ENCODE measurements at places on chromosomes 5 and 9.
A peak's percentile ranks its signal among the peaks of the same experiment; 100 is the strongest.

DNA sequence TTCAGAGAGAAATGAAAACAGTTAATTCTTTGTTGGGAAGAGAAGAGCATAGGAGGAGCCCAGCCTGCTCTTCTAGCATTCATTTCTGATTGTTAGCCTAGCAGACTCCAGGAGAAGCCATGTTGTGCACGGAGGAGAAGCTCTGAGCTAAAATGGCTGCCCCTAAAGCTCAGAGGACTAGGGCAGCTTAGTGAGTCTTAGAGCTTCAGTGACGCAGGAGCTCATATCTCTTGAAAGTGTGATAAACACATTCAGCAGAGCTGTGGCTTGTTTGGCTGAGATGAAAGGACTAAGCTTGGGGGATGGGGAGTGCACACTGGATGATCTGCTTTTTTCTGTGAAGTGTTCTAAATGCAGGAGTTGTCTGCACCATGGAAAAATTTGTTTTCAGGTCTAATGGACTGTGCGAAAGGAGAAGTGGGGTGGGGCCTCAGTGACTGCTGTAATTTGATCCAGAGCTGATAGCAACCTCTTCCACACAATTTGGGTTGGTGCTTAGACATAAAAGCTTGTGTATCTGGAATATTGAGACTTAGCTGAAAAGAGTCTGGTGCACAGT, 58.5 kb downstream of the ZNF462 start:
- DNase-seq: peak; percentile 76

DNA sequence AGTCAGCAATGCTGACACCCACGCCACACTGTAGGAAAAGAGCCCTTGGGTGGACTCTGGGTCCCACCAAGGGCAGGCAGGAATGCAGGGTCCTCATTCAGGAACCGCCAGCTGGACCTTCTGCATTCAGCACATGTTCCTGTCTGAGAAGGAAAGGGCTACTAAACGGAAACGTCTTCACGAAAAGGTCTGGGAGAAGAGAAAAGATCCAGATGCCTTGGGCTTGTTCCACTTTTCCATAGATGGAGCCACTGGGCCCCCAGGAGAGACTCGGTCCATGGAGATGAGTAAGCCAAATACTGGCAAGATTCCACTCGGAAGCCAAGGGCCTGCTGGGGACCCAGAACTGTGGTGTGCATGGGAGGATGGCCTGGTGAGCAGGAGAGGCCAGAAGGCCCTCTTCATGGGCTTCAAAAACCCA, 38.4 kb downstream of the LHFPL2 start:
- DNase-seq: no peak

GRCh38 chr5:91641730-91642350, 258.7 kb upstream of the ARRDC3 start:
- no peak for DNase-seq

GRCh38 chr9:137799630-137799983, 78.0 kb upstream of the CACNA1B start:
- no peak for DNase-seq

GRCh38 chr9:133967024-133967741, 24.9 kb downstream of the VAV2 start:
- DNase-seq: no peak

- DNase-seq: no peak
Measured at GRCh38 chr5:36323926-36324781, 22.5 kb upstream of the RANBP3L start.

DNA sequence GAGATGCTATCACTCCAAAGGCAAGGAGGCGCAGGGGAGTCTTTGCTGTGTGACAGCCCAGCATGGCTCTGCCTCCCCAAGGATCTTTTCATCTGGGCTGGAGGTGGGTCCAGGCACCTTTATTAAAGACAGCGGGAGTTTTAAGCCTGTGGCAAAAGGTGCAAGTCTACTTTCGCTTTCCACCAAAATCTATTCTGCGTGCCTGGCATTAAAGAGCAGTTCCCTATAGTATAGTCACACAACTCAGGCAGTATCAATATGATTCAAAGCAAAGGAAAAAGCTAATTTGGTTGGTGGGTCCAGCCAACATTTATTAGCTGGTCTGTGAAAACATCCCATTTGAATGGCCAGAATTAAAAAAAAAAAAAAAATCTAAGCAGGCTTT, 398.7 kb downstream of the EBF1 start:
- DNase-seq: no peak

DNA sequence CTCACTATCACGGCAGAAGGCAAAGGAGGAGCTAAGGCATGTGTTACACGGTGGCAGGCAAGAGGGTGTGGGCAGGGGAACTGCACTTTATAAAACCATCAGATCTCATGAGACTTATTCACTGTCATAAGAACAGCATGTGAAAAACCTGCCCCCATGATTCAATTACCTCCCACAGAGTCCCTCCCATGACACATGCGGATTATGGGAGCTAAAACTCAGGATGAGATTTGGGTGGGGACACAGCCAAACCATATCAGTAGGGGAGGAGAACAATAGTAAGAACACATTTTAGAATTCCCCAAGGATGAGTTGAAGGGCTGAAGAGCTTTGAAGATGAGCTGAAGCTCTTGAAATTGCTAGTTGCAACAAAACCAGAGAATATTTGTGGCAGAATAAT, 287.9 kb downstream of the SMARCA2 start:
- no peak for DNase-seq
